ENCODE measurements at places on chromosomes 13 and 19.

DNA sequence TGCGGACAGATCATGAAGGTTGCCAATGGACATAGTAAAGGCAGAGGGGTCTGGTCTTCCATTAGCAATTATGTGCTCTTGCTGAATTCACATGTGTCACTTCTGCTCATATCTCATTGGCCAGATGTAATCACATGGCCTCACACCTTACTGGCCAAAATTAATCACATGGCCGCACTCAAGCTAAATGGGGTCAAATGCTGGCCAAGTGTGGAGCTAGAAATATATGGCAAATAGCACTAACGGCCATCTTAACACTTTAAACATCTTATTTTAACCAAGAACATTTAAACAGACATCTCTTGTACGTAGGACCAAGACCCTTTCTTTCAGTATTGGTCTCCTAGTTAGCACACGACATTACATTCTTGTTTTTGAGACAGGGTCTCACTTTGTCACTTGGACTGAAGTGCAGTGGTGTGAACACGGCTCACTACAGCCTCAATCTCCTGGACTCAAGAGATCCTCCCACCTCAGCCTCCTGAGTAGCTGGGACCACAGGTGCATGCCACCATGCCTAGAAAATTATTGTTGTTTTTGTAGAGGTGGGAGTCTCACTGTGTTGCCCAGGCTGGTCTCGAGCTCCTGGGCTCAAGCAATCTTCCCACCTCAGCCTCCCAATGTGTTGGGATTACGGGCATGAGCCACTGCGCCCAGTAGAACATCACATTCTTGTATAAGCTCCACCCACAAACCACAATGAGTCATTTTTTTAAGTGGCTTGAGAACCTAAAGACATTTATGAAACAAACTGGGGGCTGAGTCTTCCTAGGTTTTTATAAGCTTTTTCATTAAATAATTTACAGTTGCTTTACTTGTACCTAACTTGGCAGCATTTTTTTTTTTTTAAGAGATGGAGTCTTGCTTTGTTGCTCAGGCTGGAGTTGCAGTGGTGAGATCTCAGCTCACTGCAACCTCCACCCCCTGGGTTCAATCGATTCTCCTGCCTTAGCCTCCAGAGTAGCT is 2.9 kb upstream of the PTOV1 start:
- DNase-seq: no peak

DNA sequence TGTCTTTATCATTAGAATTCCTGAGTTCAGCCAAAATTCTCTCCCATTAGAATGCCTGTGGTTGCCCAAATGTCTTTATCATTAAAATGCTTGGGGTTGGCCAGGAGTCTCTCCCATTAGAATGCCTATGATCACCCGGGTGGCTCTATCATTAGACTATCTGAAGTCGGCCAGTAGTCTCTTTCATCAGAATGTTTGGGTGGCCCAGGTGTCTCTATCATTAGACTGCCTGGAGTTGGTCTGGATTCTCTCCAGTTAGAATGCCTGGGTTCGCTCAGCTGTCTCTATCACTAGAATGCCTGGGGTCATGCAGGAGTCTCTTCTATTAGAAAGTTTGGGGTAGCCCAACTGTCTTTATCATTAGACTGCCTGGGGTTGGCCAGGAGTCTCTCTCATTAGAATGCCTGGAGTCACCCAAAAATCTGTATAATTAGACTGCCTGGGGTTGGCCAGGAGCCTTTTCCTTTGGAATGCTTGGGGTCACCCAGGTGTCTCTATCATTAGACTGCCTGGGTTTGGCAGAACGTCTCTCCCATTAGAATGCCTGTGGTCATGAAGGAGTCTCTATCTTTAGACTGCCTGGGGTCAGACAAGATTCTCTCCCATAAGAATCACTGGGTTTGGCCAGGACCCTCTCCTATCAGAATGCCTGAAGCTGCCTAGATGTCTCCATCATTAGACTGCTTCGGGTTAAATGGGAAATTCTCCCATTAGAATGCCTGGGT is 1478.3 kb downstream of the UQCRFS1 start:
- no peak for DNase-seq

- peak; percentile 23 for DNase-seq
Measured at GRCh38 chr19:32224371-32225244, 120.8 kb upstream of the ZNF507 start.

DNA sequence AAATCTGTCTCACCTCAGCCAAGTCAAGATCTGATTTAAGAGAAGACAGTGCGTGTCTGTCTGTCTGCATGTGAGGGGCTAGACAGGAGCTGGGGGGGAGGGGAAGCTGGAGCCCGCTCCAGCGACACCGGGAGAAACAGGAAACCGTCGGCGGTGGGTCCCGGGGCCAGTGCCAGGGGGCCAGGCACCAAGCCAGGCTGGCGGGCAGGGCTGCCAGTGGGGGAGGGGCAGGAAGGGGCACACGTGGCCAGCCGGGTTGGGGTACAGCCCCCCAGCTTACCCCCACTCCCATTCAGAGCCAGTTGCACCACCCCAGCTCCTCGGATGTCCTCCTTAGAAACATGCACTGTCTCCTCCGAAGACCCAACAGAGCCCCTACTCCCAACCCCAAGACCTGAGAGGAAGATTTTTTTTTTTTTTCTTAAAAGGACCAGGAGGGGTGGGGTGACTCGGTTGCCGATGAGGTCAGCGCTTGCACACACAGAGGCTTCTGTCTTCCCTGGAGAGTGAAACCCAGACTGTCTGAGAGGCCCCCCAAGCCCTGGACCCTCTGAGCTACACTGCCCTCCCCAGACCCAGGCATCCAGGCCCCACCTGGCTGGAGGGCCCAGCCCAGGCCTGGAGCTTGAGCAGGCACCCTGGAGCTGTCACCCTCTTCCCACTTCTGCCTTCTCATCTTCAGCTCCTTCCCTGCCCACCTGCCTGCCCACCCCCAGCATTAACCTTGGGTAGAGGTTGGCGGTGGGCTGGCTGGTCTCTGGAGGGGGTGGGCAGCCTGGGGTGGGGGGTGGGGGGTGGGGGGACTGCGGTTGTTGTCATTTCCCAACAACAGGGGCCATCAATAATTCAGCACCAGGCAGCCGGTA is 4.0 kb downstream of the ERF start:
- DNase-seq: no peak

DNA sequence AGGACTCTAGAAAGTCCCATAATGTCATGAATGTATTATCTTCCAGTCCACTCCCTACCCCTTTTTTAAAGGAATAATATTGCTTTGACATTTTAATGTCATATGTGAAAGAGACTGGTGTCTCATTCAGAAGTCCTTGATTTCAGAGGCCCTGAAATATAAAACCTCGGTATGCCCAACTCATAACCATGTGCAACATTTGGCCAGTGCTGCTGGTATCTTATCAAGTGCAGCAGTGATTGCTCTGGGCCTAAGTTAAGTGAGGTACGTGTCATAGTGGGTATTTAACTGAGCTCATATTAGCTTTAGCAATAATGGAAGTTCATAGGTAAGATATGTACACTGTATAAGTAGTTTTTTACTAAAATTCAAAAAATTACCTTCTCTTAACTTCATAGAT is 14.7 kb downstream of the TEX30 start:
- no peak for DNase-seq

- no peak for DNase-seq
Measured at GRCh38 chr13:86282442-86282841, 483.2 kb upstream of the SLITRK6 start.

- no peak for DNase-seq
Measured at GRCh38 chr19:32828139-32828538, 41.4 kb downstream of the SLC7A9 start.

DNA sequence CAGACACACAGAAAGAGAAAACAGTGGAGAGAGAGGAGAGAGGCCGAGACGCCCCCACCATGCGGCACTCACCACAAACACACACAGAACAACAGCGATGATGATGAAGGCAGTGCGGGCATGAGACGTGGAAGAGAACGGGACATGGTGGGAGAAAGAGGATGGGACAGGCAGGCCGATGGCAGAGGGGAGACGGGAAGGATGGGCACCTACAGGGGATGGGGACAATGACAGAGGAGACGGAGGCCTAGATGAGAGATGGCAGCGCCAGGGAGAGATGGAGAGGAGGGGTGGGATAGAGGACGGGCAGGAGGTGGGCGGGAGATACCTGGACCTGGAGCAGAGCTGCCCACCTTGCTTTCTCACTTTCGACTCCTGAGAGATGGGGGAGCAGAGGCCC is 1.1 kb upstream of the KLK14 start:
- no peak for DNase-seq

GRCh38 chr13:99425485-99426341 is 75.6 kb upstream of the TM9SF2 start:
- peak; percentile 40 for DNase-seq

GRCh38 chr13:72973234-72973633 is 85.6 kb upstream of the KLF5 start:
- no peak for DNase-seq

DNA sequence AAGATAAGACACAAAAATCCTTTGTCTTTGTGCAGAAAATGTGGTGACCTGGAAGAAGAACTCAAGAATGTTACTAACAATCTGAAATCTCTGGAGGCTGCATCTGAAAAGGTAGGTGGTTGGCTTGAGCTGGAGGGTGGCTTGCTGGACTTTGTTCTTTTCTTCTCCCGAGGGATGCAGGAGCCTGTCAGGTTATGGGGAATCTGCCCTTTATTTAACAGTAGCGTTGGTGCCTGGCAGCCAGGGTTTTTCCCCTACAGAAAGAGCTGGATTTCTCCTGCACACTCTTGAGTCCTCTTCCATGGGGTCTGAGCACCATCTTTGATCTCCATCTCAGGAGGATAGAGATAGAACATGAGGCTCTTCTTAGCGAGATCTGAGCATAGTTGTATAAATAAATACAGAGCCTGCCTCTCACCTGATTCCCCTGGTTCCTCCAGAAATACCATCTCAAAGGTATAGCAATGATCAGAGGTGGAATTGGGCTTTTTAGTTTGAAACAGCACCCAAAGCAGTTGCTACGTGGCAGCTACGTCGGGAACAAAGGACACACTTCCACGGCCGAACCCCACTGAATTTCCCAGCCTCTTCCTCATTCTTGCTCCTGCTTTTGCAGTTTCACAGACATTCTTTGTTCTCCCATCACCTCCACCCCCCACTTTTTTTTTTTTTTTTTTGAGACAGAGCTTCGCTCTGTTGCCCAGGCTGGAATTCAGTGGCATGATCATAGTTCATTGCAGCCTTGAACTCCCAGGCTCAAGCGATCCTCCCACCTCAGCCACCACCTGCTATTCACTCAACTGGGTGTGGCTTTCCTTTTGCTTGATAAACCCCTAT is 12.9 kb downstream of the TPM4 start:
- no peak for DNase-seq
